ENCODE measurements at places on chromosomes 3 and 15.

GRCh38 chr15:84685304-84685703, 27.3 kb upstream of the NMB start:
- no peak for DNase-seq

DNA sequence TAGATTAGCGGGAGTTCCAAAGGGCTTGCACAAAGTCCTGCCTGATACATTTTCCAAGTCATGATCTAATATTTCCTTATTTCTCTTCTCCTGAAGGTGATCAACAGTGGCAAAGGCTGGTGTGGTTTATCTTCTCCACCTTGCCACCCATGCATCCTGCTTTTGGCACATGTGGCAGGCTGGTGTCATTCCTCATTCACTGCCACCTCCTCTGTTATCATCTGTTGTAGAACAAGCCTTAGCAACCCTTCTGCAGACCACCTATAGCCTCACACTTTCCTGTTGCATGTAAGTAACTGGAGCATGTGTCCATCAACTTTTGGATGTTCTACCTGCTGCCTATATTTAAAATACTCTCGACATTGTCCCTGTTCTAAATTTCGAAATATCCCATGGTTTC, 294.1 kb downstream of the ZBTB20 start:
- no peak for DNase-seq

GRCh38 chr3:142735462-142735861, 11.6 kb downstream of the TRPC1 start:
- no peak for DNase-seq

- no peak for DNase-seq
Measured at GRCh38 chr3:122415104-122415744, 638 bp downstream of the WDR5B start.

DNA sequence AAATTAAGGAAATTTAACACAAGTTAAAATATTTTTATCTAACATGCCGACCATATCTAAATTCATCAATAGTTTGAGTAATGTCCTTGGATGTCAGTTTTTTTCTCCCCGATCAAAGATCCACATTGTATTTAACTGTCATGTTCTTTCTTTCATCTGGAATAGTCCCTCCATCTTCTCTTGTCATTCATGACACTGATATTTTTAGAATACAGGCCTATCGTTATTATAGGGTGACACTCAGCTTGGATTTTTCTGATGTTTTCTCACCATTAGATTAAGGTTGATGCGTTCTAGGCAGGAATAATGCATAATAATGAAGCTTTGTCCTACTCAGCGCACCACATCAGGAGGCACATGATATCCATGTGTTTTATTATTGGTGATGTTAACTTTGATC, 13.2 kb upstream of the PYGO1 start:
- no peak for DNase-seq

- no peak for DNase-seq
Measured at GRCh38 chr15:66799242-66799641, 97.2 kb downstream of the SMAD6 start.

- DNase-seq = no peak
Measured at GRCh38 chr3:184761075-184761841, 49.4 kb upstream of the MAGEF1 start.

DNA sequence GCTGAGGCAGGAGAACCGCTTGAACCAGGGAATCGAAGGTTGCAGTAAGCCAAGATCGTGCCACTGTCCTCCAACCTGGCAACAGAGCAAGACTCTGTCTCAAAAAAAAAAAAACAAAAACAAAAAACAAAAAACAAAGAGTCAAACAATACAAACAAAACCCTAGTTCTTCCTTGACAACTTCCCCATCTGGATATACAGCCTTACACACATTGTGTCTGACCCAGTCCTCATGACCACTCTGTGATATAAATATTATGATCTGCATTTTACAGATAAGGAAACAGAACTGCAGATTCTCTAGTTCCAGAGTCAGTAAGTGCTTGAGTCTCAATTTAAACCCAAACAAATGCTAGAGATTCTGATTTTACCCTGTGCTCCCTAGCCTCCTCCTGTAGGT, 4.8 kb upstream of the ESYT3 start:
- no peak for DNase-seq

- no peak for DNase-seq
Measured at GRCh38 chr3:4224331-4224730, 78.8 kb upstream of the SETMAR start.

DNA sequence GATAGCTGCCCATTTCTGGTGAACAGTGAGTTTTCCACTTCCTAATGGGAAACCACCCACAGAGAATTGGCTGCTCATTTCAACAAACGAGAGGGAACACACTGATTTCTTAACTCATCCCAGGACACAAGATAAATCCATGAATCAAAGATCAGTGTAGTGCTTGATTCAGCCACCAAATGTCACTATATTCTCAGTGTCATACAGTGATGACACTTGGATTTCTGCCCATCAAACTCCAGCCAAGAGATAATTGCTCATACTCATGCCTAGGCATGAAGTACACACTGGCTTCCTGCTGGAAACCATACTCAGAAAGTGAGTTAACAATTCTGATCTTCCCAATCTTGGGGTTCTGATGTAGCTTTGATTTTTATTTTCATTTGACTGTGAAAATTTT, 35.4 kb upstream of the GRM7 start:
- DNase-seq = no peak

DNA sequence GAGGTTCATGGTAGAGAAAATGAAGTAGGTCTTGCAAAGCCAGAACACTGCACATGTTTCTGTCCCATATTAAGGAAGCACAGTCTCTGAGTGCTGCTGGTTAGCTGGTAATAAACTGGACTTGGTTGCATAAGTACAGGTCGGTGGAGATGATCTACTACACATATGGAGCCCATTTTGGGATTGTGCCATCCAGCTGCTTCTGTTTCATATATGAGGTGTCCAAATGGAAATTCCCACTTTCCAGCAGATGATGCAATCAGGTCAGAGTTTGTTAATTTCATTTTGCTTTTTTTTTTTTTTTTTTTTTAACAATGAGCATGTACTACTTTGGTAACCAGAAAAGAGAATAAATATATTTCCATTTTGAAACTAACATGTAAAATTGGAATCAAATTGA, 122.6 kb downstream of the SATB1 start:
- DNase-seq = no peak

DNA sequence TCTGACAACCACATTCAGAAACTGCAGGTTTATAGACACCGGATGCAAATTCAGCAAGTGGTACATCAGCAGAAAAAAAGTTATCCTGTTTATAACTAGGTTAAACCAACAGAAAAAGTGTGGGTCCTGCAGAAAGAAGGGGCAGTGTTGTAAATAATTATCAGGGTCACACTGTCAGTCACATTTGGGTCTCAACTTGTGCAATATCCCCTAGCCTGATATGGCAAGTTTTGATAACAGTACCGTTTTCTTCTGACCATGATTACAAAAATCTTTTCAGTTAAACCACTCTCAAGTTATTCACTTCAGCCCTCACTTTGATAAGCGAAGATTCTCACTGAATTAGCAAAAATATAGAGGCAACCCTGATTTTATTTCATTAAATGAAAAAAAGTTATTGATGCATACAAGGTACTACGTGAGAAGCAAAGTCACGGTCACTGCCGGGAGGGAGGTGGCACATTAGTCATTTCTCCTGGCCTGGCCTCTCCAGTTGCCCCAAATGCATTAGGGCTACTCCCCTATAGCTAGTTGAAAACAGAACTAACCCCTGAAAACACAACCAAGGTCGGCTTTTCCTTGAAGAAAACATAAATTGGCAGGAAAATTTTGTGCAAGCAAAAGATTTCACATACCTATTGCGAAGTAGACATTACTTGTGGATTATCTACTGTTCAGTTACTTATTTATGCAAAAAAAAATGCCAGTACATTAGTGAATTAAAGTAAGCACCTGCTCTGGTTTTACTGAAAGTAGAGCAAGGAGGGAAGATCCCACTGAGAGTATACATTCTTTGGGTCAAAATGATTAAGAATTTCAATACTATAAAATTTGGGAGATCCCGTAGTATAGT, 28.6 kb downstream of the IL5RA start:
- DNase-seq = no peak

- peak; percentile 94 for DNase-seq
Measured at GRCh38 chr3:9396301-9396631, 1.1 kb upstream of the SETD5 start.

GRCh38 chr3:99865321-99865720, 47.7 kb downstream of the CMSS1 start:
- no peak for DNase-seq

DNA sequence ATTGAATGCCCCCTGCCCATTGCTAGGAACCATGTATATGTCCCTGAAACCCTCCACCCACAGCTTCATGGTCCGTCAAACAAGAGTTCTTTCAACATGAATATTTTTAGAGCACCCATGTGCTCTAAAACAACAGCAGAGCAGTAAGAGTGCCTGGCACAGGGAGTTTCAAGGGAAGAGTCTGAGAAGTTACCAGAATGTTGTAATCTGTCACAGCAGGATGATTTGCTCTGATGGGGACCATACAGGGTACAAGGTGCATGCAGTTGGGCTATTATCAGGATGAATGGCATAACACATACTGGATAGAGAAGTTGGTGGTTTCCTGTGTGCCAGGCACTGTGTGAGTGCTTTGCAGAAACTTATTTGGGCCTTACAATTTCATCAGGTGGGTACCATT, 27.8 kb upstream of the FLNB start:
- DNase-seq = no peak

GRCh38 chr15:80431635-80432344, 27.6 kb downstream of the ARNT2 start:
- no peak for DNase-seq

DNA sequence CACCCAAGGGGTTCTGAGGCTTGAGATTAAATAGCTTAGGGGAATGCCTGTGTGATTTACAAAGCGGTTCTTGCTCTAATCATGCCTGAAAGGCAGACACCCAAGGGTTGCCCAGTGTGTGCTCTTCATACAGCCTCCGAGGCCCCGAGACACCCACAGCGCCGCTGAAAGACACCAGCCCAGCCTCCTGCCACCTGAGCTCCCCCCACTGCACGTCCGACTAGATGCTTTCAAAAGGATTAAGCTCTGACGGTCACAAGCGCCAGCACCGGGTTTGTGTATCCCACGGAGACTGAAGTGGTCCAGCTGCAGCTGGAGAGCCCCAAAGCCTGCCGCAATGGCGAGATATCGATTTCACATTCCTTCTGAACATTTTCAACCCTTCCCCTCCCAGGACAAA, 50.3 kb downstream of the SPATA12 start:
- no peak for DNase-seq

GRCh38 chr3:5006755-5007202, 27.5 kb downstream of the BHLHE40 start:
- DNase-seq = no peak

GRCh38 chr3:140711390-140712035, 33.6 kb downstream of the TRIM42 start:
- no peak for DNase-seq

DNA sequence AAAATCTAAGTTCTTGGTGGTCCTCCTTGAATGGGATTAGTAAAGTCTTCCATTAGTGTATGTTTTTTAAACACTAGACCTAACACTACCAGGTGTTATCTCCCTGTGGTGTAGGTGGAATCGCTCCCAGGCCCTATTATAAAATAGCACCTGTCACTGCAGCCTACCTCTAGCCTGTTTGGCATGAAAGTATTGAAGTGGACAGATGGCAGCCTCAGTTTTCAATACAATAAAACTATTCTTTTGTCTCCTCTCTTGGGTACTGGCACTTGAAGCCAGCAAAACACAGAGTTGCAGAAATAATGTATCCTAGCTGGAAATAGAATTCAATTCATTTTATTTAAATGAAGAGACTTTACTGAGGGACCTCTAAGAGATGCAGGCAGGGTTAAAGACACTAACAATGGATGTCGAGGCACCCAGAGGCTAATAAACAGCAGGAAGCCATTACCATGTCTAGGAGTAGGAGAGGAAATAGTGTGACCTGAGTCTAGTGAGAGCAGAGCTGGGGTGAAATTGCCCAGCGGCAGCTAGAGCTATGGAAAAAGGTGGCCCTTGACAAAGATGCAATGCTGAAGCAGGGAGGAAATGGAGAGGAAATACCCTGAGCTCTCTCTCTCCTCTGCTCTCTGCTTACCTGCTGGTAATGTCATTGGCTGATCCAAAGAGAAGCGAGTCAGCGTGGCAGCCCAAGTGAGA, 49.1 kb upstream of the TMEM158 start:
- DNase-seq = no peak

DNA sequence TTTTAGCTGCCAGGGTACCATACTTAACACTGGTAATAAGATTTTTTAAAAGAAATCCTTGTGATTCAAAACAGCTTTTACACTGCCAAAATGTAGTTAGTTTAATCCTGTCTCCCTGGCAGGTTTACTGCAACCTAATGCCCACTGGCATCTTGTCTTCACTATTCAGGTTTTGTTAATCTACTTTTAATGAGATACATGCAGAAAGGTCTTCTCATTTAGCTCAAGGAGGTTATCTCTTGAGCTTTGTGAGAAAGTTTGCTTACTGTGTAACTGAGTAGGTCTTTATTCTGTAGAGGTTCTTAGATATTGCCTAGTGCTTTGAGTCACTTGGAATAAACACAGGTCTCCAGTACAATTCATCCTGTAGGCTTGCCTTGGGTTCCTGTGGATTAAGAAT, 110.7 kb downstream of the PIK3R4 start:
- DNase-seq = no peak

DNA sequence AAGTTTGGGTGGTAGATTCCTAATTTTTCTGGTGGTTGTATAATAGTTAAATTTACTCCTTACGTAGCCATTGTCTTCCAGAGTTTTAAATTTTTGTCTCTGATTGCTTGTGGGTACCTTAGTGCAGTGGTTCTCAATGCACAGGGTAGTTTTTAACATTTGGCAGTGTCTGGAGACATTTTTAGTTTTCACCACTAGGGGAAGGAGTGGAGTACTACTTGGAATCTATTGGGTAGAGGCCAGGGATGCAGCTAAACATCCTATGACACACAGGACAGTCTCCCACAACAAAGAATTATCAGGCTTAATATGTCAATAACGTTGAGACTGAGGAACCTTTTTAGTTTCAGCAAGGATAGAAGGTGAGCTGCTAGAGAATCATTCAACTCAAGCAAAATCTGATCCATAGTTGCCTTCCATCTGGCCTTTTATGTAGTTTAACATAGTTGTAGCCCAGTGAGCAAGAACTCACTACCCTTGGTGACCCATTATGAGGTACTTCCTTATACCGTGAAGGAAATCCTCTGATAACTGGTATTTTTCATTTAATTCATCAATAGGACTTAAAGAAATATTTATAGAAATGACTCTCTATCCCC, 8.6 kb upstream of the STX19 start:
- no peak for DNase-seq

DNA sequence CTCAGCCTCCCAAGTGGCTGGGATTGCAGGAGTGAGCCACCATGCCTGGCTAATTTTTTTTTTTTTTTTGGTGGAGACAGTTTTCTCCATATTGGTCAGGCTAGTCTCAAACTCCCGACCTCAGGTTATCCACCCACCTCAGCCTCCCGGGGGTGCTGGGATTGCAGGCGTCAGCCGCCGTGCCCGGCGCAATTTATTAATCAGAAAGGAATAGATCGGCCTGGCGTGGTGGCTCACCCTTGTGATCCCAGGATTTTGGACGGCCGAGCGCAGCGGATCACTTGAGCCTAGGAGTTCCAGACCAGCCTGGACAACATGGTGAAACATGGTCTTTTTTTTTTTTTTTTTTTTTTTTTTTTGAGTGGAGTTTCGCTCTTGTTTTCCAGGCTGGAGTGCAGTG, 13.3 kb upstream of the GOLGA8M start:
- DNase-seq = no peak

Data from suprapubic skin (tissue), 4 donors.